BE2C (cell line): ENCODE measurements at places on chromosomes 1 and 21.

DNA sequence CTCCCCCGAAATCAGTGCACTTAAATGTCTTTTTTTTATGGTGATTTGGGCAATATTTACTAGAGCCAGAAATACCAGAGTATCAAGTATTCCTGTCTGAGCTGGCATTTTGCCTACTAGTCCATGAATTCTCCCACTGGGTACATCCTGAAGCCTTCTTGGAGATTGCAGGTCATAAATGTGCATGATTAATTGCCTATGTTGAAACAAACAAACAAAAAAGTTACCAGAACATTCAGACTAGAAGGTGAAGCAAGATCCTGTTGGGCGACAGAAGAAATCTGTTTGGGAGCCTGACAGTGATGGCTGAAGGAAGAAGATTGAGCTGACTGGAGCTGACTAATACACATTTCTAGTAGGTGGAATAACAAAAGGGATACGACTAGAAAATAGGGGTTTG, 127.4 kb upstream of the NRIP1 start:
- no peak for DNase-seq

- no peak for DNase-seq
Measured at GRCh38 chr1:245716561-245716960, 561.8 kb downstream of the KIF26B start.

DNA sequence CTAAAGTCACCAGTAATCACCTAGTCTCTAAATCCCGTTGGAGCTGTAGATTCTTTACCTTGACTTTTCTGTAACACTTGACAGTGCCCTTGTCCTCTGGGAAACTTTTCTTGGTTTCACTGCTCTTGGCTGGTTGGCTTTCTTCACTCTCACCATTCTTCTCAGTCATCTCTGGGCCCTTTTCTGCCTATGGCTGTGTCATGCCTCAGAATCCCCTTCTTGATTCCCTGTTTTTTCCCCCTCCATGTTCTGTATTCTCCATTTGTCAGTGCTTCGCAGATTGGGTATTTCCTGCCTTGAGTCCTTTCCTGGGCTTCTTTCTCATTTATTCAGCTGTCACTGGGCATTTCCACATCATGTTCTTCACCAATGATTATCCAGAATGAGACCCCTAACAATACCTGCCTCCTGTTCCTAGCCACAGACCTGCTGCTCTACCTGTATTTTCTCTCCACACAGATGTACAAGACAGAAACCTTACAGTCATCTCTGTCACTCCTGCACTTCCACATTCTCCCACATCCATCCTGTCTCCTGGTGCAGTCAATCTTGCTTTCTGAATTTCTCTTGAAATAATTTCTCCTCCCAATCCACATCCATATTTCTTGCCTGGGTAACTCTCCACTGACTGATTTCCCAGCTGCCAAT, 14.7 kb downstream of the UCK2 start:
- DNase-seq: no peak

DNA sequence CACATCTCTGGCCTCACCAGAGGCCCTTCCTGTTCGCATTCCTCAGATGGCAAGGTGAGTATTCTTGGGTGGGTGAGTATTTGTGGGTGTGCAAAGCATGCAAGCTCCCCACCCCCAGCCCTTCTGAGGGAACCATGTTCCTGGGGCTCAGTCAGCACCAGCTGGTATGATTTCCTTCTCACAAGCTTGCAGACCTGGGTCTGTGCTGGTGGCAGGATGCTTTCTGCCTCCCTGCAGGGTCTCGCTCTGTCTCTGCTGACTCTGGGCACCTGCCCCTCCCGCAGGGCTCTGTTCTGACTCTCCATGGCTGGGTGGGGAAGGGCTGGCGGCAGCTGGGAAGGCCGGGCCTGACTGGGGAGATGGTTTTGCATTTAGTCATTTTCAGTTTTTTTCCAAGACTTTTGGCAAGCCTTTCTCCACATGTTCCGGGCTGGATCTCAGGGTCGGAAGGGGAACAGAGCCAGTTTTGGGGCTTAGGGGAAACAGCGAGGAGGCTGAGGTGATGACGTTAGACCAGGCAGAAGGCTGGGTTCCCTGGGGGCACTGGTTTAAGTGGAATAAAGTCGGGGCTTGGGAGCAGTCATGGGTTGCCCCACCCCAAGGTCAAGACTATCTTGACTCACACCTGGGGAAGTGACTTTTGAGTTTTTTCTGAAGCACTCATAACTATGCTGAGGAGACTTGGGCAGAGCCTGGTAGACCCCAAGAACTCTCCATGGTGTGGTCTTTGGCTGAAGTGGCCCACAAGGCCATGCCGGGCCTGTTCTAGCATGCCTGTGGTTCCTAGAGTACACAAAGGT, 6.2 kb downstream of the RASSF5 start:
- no peak for DNase-seq

- no peak for DNase-seq
Measured at GRCh38 chr21:35135481-35135880, 86.4 kb upstream of the RUNX1 start.

GRCh38 chr1:212221801-212222200, 63.4 kb upstream of the PPP2R5A start:
- DNase-seq: no peak
